Activated T-cell treated with anti-CD3 and anti-CD28 coated beads, Interleukin-2, amount 50 U/mL, for 24 hours (primary cell): ENCODE measurements at places on chromosomes 2 and 18.

GRCh38 chr18:42053188-42053781, 98.3 kb downstream of the PIK3C3 start:
- peak; percentile 48 for DNase-seq

DNA sequence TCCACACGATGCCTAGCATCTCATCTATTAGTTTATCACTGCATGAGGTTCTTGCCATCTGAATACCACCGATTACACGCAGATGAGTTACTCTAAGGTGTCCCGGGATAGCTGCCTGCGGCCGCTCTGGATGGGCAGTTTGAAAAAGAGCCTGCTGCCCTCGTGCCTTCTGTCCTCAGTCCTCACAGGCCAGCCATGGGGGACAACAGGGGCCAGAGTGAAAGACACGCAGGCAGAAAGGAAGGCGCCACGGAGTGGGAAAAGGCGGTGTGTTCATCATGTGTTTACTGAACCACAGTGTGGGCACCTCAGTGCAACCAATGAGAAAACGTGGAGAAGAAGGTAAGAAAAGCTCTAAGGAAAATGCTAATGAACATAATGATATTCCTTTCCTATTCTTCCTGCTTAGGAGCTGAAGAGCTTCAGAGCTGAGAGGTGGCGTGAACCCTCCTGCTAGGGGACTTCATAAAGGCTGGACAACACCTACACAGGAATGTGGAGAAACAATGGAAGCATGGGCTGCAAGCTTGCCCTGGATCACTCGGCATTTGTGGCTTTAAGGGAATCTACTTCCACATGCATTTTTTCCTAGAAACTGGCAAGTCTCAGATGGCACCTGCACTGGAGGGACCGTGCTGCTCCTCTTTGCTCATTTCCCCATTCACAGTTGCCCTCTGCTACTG, 50.9 kb downstream of the CABYR start:
- DNase-seq: no peak

DNA sequence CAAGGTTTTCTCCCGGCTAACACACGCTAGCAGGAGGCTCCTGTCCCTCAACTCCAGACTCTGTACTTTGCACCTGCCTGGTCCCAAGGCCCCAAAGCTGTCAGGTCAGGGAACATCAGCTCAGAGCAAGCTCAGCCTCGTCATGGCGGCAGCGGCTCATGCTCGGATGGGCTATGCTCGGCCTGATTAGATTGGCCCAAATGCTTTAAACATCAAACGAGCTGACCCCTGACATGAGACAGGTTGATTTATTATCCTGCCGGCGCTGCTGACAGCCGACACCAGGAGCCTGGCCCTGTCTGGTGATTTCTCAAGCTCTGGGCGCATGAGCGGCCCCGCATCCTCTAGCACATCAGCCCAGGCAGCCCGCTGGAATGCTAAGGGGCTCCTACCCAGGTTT, 436.4 kb downstream of the EIPR1 start:
- DNase-seq: no peak

- no peak for DNase-seq
Measured at GRCh38 chr18:37476182-37476581, 89.4 kb downstream of the CELF4 start.

- no peak for DNase-seq
Measured at GRCh38 chr2:152627351-152627957, 89.8 kb downstream of the PRPF40A start.

DNA sequence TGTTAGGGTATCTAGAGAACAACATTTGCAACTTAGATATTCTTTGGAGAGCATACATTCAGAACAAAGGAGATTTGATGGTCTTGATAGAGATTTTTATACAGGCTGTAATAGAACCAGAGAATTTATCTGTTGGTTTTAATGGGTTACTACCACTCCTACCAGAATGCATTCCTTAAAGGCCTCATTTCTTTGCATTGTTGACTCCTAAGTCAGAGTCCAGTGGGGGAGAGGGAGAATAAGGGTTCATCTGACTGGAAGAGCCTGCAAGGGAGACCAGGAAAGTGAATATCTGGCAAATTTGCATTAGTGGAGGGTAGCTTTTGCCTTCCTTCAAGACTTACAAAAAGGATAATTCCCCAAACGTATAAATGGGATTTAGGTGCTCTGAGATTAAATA, 29.7 kb downstream of the AGPS start:
- DNase-seq: no peak

- DNase-seq: peak; percentile 83
Measured at GRCh38 chr2:191555092-191555742, 122.7 kb upstream of the NABP1 start.
